ENCODE measurements at places on chromosomes 11 and 22.

DNA sequence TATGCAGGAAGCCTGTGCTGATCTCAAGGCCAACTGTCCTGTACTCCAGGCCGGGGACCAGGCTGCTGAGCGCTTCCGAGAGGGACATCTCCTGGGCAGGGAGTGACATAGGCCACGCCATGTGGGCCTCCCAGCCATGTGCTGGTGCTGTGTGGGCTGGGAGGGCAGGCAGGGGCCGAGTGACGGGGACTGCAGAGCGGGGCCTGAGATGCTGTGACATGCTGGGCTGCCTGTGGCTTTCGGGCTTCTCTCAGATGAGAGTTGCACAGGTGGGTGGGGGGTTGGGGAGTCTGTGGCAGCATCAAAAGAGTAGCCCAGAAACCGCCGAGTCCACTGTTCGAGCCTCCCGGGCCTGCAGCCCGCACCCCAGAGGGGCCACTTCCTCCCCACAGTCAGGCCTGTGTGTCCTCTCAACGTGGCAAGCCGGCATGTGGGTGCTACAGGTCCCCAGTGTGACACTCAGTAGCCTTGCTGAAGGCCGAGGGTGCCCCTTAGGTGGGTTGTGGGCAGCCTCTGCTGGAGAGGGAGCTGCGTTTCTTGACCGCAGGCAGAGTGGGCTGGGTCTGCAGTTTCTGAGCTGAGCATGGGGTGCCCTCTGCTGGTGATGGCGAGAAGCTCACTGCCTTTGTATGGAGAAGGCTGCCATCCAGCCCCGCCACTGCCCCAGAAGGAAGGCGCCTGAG is 101.2 kb downstream of the BCR start:
- DNase-seq = peak; percentile 38

DNA sequence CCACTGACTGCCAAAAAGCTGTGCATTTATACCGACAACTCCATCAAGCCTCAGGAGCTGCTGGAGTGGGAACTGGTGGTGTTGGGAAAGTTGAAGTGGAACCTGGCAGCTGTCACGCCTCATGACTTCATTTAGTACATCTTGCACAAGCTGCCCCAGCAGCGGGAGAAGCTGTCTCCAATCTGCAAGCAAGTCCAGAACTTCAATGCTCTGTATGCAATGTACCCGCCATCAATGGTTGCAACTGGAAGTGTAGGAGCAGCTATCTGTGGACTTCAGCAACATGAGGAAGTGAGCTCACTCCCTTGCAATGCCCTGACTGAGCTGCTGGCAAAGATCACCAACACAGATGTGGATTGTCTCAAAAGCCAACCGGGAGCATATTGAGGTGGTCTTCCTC is at the start of gene SLC22A25:
TSS of gene SLC22A25 (minus strand) at position 67 of the 400 bp plus-strand sequence. CDS start 13,947 bp downstream, outside the sequence.
- no peak for DNase-seq

DNA sequence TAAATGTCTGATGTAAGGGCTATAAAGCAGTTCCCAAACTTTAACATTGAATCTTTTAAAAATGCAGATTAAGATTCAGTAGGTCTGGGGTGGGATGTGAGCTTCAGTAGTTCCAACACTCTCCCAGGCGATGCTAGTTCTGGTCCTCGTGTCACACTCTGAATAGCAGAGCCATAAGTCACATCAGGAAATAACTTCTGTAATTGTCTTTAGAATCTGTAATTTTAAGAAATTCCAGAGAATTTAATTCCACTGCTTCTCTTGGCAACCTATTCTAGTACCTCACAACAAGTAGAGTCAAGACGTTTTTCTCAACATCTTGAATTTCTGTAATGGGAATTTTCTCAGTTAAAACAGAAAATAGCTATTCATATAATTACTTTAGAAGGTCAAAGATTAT is 223.1 kb downstream of the TMEM135 start:
- no peak for DNase-seq

- no peak for DNase-seq
Observed at GRCh38 chr11:68309621-68310185, 2.7 kb upstream of the LRP5 start.

- DNase-seq = no peak
Observed at GRCh38 chr11:102119997-102120396, 9.8 kb downstream of the YAP1 start.

- DNase-seq = no peak
Observed at GRCh38 chr11:73401217-73401923, 25.2 kb downstream of the RELT start.

DNA sequence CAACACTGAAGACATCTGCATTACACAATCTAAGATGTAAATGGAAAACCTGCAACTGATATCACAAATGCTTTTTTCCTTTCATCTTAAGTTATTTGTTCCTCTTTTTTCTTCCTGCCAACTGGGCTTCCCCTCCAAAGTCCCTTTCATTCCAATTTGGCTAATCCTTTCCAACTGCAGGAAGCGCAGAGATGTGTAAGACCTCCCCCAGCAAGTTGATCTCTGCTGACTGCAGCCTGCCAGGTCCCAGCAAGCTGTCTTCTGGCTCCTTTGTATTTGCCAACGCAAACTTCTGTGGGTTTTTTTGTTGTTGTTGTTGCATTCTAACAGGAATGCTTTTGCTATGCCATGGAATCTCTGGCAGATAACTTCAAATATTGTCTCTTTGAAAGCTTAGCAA is 38.5 kb upstream of the LRRC4C start:
- DNase-seq = no peak

DNA sequence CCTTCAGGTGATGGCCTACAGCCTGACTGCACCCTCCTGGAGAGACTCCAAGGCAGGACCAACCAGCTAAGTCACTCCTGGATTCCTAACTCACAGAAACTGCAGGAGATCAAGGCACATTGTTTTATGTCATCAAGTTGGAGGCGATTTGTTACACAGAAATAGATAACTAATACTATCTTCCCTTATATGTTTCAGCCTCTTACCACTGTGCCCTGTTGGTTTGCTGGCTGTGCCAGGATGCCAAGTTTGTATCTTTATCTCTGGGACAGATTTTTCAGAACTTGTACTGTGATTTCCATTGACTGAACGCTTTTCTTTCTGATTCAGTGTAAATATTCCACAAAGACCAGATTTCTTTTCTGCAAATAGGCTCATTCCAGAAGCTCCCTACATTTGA is 76.2 kb upstream of the OPCML start:
- DNase-seq = no peak

DNA sequence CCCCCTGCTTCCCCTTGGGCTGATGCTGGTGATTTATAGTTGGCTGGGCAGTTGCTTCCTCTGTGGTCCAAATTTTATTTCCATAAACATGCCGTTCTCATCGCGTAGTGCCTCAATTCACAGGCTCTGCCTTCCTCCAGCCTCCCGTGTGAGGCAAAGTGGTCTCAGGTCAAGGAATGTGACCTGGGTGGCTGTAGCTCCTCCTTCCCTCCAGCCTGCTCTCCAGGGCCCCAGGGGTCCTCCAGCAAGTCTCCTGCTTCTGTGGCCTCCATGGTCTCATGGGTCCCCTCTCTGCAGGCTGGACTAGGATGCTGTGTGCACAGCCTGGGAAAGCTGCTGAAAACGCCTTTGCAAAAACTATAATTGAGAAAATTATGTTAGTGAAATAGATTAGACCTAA is 694.1 kb downstream of the BRD1 start:
- DNase-seq = no peak

DNA sequence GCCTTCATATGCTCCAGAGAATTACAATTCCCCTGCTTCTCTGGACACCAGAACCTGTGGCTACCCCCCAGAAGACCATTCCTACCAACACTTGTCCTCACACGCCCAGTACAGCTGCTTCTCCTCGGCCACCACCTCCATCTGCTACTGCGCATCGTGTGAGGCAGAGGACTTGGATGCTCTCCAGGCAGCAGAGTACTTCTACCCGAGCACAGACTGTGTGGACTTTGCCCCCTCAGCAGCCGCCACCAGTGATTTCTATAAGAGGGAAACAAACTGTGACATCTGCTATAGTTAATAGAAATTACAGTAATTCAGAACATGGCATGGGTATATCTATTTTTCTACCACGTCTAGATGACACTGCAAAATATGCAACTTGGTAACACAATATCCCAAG is 9.8 kb downstream of the POU2AF3 start:
- DNase-seq = peak; percentile 79

GRCh38 chr11:77127920-77128691 is at the start of gene MYO7A:
TSS of gene MYO7A (plus strand) at chr11:77128246. CDS start at chr11:77130635, 2,389 bp downstream.
- DNase-seq = no peak

DNA sequence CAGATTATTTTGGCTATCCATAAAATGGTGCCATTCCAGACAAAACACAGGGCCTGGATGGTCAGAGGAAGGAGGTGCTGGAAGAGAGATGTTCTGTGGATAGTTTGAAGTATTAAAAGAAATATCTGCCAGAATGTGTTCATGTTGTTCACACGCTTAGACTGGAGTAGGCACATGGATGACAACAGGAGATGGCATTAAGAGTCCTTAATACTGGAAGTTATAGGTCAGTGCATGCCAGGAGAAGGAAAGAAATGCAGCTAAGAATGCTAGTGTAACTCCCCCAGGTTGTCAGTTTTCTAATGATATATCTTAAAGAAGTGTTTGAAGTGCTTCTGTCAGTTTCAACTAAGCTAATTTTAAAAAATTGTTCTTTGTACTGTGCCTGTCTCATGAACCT is 20.2 kb downstream of the KREMEN1 start:
- no peak for DNase-seq

GRCh38 chr11:97814325-97814959 is 1206.3 kb upstream of the CNTN5 start:
- DNase-seq = no peak

DNA sequence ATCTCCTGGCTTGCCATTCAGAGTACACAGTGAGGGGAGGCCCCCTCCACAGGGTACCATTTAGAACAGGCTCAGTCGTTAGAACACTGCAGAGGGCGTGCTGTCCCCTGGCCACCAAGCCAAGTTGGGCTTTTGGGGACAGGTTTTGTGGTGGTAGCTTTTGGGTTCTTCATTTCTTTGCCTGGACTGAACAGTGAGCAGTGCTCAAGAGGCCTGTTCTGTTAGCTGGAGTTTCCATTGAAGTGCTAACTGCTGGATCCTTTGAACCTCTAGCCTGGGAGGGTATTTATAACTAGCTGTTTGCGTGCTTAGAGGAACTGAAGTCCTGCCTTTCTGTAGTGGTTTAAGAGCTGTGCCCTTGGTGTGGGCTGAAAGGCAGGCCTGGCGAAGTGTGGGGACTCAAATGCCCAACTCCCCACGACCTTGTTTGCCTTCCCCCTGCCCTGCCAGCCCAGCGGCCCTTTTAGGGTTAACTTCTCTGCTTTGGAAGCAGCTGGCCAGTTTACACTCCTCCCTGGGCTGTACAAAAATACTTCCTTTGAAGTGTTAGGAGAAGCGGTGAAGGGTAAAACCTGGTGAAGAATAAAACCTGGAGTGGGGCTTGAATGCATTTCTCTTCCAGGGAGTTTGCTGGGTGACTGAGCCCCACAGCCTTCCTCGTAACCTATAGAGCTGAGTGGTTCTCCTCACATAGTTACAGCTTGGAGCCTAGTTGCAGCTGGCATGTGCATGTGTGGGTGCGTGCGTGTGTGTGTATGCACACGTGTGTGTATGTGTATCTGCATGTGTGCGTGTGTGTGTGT is 34.6 kb downstream of the ZNRF3 start:
- no peak for DNase-seq

DNA sequence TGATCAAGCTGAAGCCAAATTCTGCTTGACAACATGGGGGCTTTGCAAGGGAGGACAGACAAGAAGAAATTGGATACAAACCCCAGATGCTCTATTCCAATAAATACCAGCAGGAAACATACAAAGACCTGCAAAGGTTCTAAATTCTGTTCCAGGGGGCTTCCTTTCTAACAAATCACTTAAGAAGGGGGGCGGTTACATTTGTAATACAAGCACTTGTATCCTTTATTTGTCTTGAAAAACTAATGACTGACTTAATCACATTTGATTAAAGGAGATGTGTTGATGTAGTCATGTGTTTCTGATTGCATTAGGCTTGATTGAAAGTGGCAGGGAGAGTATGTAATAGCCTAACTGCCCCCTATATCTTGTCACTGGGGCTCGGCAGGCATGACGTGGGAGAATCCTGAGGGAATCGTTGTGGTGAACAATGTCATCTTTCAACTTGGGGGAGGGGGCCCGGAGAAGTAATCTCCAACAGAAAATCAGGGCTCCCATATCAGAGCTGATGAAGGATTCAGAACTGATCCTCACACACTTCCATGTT is 361.7 kb downstream of the INSC start:
- DNase-seq = no peak

GRCh38 chr11:94128291-94128745 is 323 bp upstream of the PANX1 start:
- no peak for DNase-seq

DNA sequence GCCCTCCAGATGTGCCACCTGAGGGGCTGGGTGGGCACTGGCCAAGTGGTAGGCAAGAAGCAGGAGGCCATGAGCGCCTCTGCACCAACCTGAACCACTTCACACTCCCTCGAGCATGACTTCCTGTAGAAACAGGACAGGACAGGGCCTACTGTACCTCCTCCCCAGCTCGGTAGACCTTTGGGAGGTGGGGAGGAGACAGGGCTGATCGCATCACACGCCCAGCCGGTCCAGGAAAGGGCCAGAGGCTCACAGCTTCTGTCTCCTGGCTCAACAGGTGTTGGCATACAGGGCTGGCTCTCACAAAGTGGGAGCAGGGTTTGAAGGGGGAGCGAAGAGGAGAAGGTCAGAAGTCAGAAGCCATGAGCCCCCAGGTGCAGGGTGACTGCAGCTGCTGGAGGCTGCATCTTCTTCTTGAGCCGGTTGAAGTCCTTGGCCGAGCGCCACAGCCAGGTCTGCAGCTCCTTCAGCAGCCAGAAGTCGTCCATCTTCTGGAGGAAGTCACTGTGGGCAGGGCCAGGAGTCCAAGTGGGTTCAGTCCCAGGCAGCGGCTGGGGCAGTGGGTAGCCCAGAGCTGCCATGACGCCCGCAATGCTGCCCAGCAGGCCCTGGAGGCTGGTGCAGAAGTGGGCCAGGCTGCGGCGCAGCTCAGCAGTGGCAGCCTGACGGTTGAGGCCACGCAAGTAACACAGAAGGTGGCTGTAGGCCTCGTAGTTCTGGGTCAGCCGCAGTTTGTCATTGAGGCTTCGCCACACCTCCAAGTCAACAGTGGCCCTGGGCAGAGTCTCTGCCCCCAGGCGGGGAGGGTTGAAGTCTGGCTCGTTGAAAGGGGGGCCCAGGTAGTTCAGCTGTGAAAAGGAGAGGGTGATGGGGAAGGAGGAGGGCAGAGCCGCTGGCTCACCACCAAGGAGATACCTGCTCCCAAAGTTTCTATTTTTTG is 8.3 kb downstream of the CLCF1 start:
- no peak for DNase-seq

- no peak for DNase-seq
Observed at GRCh38 chr11:66365711-66366619, 5.6 kb downstream of the SLC29A2 start.

DNA sequence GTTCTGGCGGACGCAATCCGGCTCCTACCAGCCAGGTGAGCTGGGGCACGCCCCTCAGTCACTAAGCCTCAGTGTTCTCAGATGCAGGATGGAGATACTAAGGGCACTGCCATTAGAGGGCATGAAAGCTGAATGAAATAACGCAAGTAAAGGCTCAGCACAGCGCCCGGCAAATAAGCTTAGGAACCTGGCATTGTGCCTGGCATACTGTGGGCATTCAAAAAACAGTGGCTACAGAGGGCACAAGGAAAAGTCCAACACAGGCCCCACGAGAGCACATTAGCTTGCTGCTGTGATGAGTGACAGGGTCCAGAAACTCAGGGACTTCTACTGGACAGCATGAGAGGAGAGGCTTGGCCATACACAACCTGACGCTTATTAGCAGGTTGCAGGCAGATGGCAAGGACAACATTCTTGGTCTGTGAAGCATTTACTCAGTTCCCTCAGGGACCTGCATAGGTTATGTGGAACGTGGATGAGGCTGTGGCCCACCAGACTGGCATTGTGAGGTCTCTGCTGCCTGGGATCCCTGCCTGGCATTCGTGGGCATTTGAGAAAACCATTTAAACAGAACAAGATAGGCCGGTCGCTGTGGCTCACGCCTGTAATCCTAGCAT is 12.2 kb downstream of the TXN2 start:
- no peak for DNase-seq

All from LoVo (cell line).